ENCODE measurements at places on chromosomes 2 and 18.

GRCh38 chr18:50734342-50734741 lies 85.5 kb downstream of the MRO start:
- H3K4me3 ChIP-seq = no peak overlapping the region
- peak overlapping the region; percentile 39 for H3K27ac ChIP-seq
- DNase-seq = no peak
- H3K36me3 ChIP-seq = peaks cover 16% of the 10 kb centered on the region
- peaks cover 4% of the 10 kb centered on the region for H3K27me3 ChIP-seq
- H3K4me1 ChIP-seq = peaks cover 23% of the 10 kb centered on the region

GRCh38 chr2:160109939-160110673 lies 47.7 kb upstream of the PLA2R1 start:
- H3K4me3 ChIP-seq = no peak overlapping the region
- DNase-seq = peak; percentile 67

DNA sequence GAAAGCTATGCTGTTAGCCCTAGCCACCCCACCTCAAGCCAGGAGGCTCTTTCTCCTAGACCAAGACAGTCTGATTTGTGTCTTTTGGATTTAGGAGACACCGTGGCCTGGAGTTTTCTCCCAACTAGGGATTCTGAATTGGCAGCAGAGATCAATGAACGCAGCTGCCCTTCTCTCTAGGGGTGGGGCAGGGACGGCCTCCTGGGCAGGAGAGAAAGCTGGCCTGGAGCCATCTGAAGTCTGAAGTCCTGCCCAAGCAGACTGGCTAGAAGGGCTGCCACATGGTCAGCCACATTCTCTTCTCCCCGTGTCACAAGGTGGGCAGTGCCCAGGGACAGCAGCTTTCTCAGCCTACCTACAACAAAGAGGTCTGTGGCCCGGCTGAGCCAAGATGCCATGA lies 45.1 kb downstream of the PIEZO2 start:
- H3K36me3 ChIP-seq = no peaks in the 10 kb centered on the region
- no peak for DNase-seq
- peaks cover 10% of the 10 kb centered on the region for H3K27me3 ChIP-seq

- H3K27me3 ChIP-seq = peaks cover 4% of the 10 kb centered on the region
- H3K4me3 ChIP-seq = no peak overlapping the region
- DNase-seq = no peak
- H3K36me3 ChIP-seq = no peaks in the 10 kb centered on the region
- H3K27ac ChIP-seq = peak overlapping the region; percentile 48
Observed at GRCh38 chr2:29423061-29423666, 307.9 kb downstream of the CLIP4 start.

- H3K4me3 ChIP-seq = no peak overlapping the region
- H3K27me3 ChIP-seq = no peaks in the 10 kb centered on the region
- no peaks in the 10 kb centered on the region for H3K4me1 ChIP-seq
- H3K36me3 ChIP-seq = no peaks in the 10 kb centered on the region
- no peak for DNase-seq
Observed at GRCh38 chr2:50181212-50181611, 850.7 kb downstream of the NRXN1 start.

DNA sequence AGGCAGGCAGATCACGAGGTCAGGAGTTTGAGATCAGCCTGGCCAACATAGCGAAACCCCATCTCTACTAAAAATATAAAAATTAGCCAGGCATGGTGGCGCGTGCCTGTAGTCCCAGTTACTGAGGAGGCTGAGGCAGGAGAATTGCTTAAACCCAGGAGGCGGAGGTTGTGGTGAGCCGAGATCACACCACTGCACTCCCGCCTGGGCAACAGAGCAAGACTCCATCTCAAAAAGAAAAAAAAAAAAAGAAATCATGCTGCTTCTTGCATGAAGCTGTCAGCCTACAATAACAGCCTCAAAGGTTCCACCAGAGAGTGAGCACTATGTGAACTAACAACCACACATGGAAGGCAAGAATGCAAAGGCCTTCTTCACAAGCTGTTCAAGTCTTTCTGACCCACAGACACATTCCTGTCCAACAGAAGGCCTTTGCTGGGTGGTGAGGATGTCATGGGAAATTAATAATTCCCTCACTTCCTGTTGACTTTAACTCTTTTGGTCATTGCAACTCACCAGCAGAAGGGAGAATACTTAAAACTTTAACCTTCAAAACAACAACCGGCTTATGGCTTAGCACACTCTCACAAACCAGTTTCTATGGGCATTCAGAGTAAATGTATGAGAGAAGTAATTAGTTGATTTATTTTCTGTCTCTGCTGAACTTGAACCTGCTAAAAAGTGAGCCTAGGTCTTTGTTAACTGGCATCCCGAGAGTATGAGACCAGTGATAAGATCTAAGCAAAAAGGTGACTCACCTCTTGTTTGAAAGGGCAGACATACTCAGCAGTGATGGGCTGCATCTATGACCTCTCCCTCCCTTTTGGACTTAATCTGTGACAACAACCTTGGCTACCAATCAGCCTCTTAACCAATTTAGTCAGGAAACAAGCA lies 11.8 kb downstream of the PLEKHM3 start:
- DNase-seq = no peak
- H3K4me3 ChIP-seq = no peak overlapping the region
- H3K4me1 ChIP-seq = peaks cover 9% of the 10 kb centered on the region
- H3K27me3 ChIP-seq = peaks cover 3% of the 10 kb centered on the region

GRCh38 chr2:75053484-75054112 lies 95.2 kb downstream of the POLE4 start:
- H3K27me3 ChIP-seq = peaks cover 12% of the 10 kb centered on the region
- H3K4me3 ChIP-seq = no peak overlapping the region
- DNase-seq = peak; percentile 62
- peaks cover 10% of the 10 kb centered on the region for H3K4me1 ChIP-seq
- no peak overlapping the region for H3K27ac ChIP-seq
- no peaks in the 10 kb centered on the region for H3K36me3 ChIP-seq

DNA sequence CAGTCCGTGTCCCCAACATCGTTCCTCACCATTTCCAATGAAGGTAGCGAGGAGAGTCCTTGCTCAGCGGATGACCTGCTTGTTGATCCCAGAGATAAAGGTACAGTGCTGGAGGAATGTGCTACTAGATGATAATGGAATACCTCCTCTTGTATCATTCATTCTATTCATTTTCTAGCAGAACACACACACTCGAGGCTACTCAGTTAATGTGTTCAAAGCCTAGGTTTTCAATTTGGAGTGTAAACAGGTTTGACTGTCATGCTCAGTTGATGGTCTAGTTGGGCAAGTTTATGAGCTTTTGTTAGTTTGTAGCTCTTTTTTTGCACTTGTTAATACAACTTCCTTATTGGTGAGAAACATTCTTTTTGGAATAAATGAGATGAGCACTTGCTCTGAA lies 114.2 kb downstream of the ICA1L start:
- peaks cover 91% of the 10 kb centered on the region for H3K36me3 ChIP-seq
- H3K4me3 ChIP-seq = no peak overlapping the region
- no peak for DNase-seq
- peaks cover 6% of the 10 kb centered on the region for H3K4me1 ChIP-seq
- no peak overlapping the region for H3K27ac ChIP-seq
- peaks cover 3% of the 10 kb centered on the region for H3K27me3 ChIP-seq

- H3K27ac ChIP-seq = peak overlapping the region; percentile 27
- H3K36me3 ChIP-seq = no peaks in the 10 kb centered on the region
- peak overlapping the region; percentile 84 for H3K4me3 ChIP-seq
- DNase-seq = no peak
- H3K4me1 ChIP-seq = peaks cover 64% of the 10 kb centered on the region
Observed at GRCh38 chr2:176105730-176106580, 1.1 kb upstream of the HOXD11 start.

GRCh38 chr2:40243581-40244187 lies 208.2 kb downstream of the SLC8A1 start:
- peaks cover 2% of the 10 kb centered on the region for H3K27me3 ChIP-seq
- H3K4me1 ChIP-seq = peaks cover 33% of the 10 kb centered on the region
- H3K36me3 ChIP-seq = no peaks in the 10 kb centered on the region
- H3K27ac ChIP-seq = peak overlapping the region; percentile 59
- no peak overlapping the region for H3K4me3 ChIP-seq

GRCh38 chr2:159450180-159450579 lies 163.7 kb upstream of the WDSUB1 start:
- H3K4me1 ChIP-seq = peaks cover 9% of the 10 kb centered on the region
- H3K27me3 ChIP-seq = no peaks in the 10 kb centered on the region
- H3K36me3 ChIP-seq = peaks cover 45% of the 10 kb centered on the region
- H3K27ac ChIP-seq = peak overlapping the region; percentile 83

GRCh38 chr18:25727281-25727985 lies 363.0 kb downstream of the SS18 start:
- peak overlapping the region; percentile 15 for H3K4me3 ChIP-seq
- H3K4me1 ChIP-seq = peaks cover 50% of the 10 kb centered on the region
- DNase-seq = no peak
- H3K36me3 ChIP-seq = peaks cover 12% of the 10 kb centered on the region
- no peaks in the 10 kb centered on the region for H3K27me3 ChIP-seq
- peak overlapping the region; percentile 26 for H3K27ac ChIP-seq

DNA sequence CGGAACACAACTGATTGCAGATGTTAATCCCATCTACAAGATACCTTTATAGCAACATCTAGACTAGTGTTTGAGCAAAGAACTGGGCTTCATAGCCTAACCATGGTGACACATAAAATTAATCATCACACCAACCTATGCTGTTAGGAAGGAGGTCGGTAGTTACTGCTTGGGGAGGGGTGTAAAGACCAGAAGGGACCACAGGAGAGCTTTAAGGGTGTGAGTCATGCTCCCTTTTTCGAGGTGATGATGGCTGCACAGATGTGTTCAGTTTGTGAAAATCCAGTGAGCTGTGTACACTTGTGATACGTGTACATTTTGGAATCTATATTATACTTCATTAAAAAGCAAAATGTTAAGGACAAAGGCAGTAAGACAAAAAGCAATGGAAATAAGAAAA lies 4.6 kb upstream of the SEH1L start:
- H3K4me3 ChIP-seq = no peak overlapping the region
- peaks cover 22% of the 10 kb centered on the region for H3K4me1 ChIP-seq
- DNase-seq = no peak
- no peak overlapping the region for H3K27ac ChIP-seq

DNA sequence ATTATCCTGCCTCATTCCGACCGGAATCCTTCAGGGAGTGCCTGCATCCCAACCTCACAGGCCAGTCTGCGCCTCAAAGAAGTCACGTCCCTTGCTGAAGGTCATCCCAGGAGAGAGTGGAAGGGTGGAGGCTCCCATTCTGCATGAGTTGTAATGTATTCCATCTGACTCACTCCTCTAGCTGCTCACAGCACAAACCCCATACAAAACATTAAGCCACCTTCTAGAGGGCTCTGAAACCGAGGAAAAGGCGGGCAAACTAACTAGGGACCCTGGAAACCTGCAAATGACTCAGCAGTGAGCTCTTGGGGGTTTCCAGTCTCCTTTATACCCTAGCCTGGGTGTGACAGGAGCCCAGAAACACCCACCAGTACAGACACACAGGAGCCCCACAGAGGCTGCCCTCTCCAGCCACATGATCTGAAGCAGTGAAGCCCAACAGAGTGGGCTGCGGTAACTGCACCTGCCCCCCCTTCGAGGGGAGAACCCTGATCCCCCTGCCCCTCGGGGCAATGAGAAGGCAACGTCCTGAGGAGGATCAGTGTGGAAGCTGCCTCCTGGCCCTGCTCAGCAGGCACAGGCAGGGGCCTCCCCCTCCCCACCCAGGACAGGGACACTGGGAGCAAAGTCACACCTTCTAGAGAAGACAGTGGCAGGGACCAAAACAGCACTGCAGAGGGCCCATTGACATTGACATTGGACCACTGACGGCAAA lies 69.3 kb upstream of the SNTG2 start:
- no peak overlapping the region for H3K27ac ChIP-seq
- H3K27me3 ChIP-seq = peaks cover 24% of the 10 kb centered on the region
- H3K4me1 ChIP-seq = peaks cover 64% of the 10 kb centered on the region
- H3K36me3 ChIP-seq = peaks cover 5% of the 10 kb centered on the region

GRCh38 chr2:118731413-118731812 lies 116.0 kb downstream of the EN1 start:
- H3K27me3 ChIP-seq = peaks cover 24% of the 10 kb centered on the region
- no peak for DNase-seq
- peaks cover 4% of the 10 kb centered on the region for H3K36me3 ChIP-seq

GRCh38 chr2:120289221-120289906 lies 36.7 kb downstream of the RALB start:
- H3K4me1 ChIP-seq = peaks cover 14% of the 10 kb centered on the region
- peaks cover 36% of the 10 kb centered on the region for H3K36me3 ChIP-seq
- H3K4me3 ChIP-seq = no peak overlapping the region
- peaks cover 3% of the 10 kb centered on the region for H3K27me3 ChIP-seq
- H3K27ac ChIP-seq = no peak overlapping the region

GRCh38 chr2:118979152-118979861 lies 37.3 kb downstream of the MARCO start:
- H3K4me1 ChIP-seq = peaks cover 6% of the 10 kb centered on the region
- H3K27ac ChIP-seq = no peak overlapping the region
- peaks cover 61% of the 10 kb centered on the region for H3K27me3 ChIP-seq
- DNase-seq = no peak
- H3K4me3 ChIP-seq = no peak overlapping the region

- no peak overlapping the region for H3K27ac ChIP-seq
- H3K4me3 ChIP-seq = no peak overlapping the region
- no peaks in the 10 kb centered on the region for H3K36me3 ChIP-seq
- DNase-seq = no peak
Observed at GRCh38 chr2:75619956-75620740, 26.4 kb upstream of the MRPL19 start.

GRCh38 chr2:159152128-159152778 lies 134.2 kb downstream of the WDSUB1 start:
- peaks cover 29% of the 10 kb centered on the region for H3K4me1 ChIP-seq
- H3K27ac ChIP-seq = peak overlapping the region; percentile 73
- H3K4me3 ChIP-seq = peak overlapping the region; percentile 28
- H3K27me3 ChIP-seq = no peaks in the 10 kb centered on the region

- H3K4me3 ChIP-seq = no peak overlapping the region
- H3K36me3 ChIP-seq = no peaks in the 10 kb centered on the region
- DNase-seq = no peak
- no peaks in the 10 kb centered on the region for H3K4me1 ChIP-seq
Observed at GRCh38 chr2:182068811-182069210, 83.2 kb downstream of the PPP1R1C start.

- no peak for DNase-seq
- H3K36me3 ChIP-seq = peaks cover 4% of the 10 kb centered on the region
- H3K4me1 ChIP-seq = no peaks in the 10 kb centered on the region
- no peak overlapping the region for H3K27ac ChIP-seq
Observed at GRCh38 chr18:77573571-77573970, 323.9 kb downstream of the GALR1 start.

GRCh38 chr2:212537726-212538304 lies 787 bp downstream of the ERBB4 start:
- H3K36me3 ChIP-seq = no peaks in the 10 kb centered on the region
- H3K27ac ChIP-seq = no peak overlapping the region
- peaks cover 19% of the 10 kb centered on the region for H3K4me1 ChIP-seq
- peaks cover 93% of the 10 kb centered on the region for H3K27me3 ChIP-seq

DNA sequence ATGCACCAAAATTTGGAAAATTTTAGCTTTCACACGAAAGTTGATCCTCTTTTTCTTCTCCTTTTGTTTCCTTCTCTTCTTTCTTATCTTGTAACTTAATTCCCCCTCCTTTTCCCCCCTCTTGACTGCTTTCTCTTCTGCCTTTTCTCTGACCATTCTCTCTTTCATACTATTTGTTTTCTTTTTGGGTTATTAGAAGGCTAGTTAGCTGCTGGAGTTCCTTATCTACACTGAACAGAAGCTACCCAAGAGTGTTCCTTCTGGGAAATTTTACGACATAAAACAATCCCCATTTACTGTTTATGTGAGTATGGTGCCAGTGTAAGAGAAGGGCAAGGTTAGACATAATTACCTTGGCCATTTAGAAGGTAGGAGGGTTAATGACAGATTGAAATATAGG lies 218.4 kb upstream of the DTNA start:
- H3K27ac ChIP-seq = no peak overlapping the region
- no peak for DNase-seq
- no peak overlapping the region for H3K4me3 ChIP-seq
- H3K27me3 ChIP-seq = peaks cover 44% of the 10 kb centered on the region
- H3K36me3 ChIP-seq = no peaks in the 10 kb centered on the region

Data from nephron progenitor cell (in vitro differentiated cells).